ENCODE measurements at places on chromosomes 2 and 18.

DNA sequence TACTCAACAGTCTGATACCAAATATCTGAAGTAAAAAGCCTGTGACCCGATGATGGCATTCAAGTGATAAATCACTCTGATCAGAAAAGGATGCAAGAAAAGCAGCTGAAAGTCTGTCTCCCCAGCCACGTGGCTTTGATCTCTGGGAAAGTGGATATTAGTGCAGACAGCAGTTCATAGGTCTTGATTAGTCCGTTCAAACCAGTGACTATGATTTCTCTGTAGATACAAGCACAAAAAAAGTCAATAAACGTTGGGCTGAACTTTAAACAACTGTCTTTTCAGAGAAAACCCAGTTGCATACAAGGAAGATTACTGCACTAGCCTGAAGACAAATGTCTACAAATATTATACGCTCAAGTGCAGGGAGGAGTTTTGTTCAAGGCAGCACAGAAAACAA lies 107.7 kb upstream of the CDC42EP3 start:
- no peak for DNase-seq

- DNase-seq: no peak
Observed at GRCh38 chr2:64686283-64686956, 32.7 kb upstream of the SERTAD2 start.

GRCh38 chr2:238868067-238868524 lies 20.2 kb downstream of the TWIST2 start:
- DNase-seq: no peak

GRCh38 chr2:192578780-192579179 lies 384.0 kb upstream of the TMEFF2 start:
- no peak for DNase-seq

DNA sequence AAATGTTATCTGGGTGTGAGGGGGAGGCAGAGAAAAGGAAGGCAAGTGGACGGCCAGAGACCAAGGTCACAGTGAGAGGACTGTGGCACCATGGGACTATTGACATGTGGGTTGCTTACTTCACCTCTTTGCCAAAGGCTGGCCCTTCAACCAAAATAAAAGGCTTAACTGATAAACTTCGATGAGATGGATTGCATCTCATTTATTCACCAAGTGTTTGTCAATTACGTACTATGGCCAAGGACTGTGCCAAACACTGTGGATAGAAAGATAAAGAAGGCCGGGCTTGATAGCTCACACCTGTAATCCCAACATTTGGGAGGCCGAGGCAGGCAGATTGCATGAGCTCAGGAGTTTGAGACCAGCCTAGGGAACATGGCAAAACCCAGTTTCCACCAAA lies 98.7 kb upstream of the CCBE1 start:
- no peak for DNase-seq

GRCh38 chr2:192983173-192983572 lies 788.4 kb upstream of the TMEFF2 start:
- DNase-seq: no peak

DNA sequence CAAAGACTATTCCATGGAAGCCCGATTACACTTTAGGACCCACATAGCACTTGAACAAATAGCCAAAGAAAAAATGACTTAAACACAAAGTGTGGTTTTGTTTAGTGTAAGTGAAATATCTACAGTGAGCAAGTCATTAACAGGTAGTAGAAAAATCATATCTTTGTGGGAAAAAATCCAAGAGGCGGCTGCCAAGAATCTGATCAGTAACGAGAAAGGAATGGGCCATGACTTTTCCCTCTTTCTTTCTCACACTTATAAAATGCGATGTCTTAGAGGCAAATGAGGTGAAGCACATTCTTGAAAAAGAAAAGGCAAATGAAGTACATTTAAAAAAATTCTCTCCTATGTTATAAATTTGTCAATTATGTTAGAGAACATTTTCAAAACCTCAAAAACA lies 12.9 kb upstream of the GEMIN6 start:
- no peak for DNase-seq

DNA sequence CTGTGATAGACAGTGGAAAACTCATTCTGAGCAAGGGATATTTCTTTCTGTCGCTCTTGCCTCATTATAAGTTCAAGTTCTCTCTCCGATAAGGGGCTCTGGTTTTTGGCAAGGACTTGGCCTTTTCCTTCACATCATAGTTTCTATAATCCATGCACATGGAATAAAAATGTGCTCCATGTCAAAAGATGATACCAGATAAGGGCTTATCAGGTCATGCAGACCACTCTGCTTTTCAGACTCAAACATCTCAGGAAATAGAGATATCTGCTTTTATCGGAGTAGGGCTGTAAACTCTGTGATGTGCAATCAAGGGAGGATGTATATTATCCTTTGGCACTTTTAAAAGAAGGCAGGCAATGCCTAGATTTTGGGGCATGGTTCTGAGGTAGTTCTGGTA lies 45.0 kb upstream of the DARS1 start:
- DNase-seq: no peak

DNA sequence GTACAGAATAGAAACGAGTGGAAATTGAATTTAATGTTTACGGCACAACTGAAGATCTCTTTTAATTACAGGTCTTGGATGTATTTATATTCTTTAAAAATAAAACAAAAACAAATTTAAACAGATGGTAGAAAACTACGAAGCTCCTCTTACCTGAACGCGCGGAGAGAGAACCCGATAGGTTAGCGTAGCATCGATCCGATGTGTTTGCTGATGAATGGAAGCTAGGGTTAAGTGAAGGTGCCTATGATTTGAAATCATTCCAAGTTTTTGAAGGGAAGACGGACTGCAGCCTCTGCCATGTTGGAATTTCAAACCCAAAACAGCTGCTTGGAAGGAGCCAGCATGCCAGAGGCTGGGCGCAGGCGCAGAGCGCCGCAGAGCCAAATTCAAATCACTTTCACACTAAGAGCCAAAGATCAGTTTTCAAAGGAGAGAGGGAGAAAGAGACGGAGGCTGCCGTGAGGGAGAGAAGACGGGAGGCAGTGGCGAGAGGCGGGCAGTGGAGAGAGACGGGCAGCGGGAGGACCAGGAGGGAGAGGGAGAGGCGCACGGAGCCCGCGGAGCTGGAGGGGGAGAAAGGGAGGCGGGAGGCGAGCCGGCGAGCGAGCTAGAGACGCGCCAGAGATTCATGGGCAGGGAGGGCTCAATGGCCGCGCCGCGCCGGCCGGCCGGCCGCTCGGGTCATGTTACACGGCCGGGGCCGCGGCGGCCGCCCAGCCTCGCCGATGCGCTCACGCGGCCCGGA lies at the start of gene FIGN:
Gene FIGN (minus strand): TSS at position 324 of the 748 bp plus-strand sequence. CDS start 1,081 bp downstream, outside the sequence.
- DNase-seq: no peak

DNA sequence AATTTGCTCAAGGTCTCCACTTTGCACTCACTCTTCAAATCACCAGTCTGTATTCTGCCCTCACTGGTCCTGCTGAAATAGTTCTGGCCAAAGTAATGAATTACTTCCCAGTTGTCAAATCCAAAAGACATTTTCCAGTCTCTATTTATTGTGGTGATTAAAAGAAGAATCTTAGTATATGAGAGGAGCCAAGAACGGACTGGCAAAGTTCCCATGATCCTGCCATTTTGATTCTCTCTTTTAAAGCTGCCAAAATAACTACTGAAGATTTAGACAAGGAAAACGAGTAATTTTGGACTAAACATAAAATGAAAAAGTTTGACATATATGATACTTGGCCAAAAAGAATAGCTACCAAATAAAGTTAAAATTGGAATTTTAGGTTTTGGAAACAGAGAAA lies 12.0 kb downstream of the THSD7B start:
- no peak for DNase-seq
